ENCODE measurements at places on chromosomes 3 and 15.

GRCh38 chr15:67329984-67330733 is 75.6 kb downstream of the IQCH start:
- DNase-seq: peak; percentile 9

DNA sequence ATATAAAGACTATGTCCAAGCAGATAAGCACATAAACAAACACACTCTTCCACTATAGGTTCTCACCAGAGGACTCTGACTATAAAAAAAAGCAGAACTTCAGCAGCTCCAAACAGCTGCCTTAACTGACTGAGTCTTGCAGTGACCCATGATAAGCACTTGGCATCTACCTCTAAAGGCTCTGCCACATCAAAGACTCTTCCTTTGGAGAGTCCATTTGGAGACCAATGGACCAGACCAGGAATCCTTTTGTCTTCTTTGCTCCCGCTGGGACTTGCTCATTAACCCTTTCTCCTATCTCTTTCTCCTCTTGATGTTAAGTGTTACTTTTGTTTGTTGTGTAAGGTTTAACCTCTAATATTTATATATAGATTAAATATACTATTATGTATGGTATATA is 424.1 kb downstream of the RSL24D1 start:
- DNase-seq: no peak

DNA sequence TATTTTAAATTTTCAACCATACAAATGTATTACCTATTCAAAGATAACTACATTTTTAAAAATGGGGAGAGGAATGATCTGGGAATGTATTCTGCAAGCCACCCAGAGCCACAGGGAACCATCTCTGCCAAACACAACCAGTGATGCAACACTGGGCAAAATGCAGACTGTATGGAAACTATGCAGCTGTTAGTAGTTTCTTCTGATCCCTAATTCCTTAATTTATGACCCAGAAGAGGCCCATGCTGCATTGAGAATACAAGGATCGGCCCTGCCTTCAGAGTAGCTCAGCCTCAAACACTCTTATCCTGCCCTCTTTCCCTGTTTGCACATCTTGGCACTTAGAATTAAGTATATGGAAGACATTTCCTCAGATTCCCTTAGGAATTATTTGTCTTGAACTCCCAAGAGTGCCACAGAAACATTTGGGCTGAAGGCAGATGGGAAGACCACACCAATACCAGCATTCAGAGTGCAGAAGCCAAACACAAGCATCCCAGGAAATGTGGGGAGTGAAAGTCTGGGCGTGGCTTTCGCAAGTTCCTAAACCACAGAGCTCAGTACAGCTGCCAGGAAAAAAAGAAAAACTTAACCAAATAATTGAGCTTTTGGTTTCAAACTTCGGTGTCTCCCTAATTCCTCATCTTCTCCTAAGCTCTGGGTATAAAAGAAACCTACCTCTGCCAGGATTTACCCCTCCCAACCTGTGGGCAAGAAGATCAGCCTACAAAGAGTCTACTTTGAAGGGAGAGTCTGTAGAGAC is 5.3 kb downstream of the SNUPN start:
- peak; percentile 95 for DNase-seq

DNA sequence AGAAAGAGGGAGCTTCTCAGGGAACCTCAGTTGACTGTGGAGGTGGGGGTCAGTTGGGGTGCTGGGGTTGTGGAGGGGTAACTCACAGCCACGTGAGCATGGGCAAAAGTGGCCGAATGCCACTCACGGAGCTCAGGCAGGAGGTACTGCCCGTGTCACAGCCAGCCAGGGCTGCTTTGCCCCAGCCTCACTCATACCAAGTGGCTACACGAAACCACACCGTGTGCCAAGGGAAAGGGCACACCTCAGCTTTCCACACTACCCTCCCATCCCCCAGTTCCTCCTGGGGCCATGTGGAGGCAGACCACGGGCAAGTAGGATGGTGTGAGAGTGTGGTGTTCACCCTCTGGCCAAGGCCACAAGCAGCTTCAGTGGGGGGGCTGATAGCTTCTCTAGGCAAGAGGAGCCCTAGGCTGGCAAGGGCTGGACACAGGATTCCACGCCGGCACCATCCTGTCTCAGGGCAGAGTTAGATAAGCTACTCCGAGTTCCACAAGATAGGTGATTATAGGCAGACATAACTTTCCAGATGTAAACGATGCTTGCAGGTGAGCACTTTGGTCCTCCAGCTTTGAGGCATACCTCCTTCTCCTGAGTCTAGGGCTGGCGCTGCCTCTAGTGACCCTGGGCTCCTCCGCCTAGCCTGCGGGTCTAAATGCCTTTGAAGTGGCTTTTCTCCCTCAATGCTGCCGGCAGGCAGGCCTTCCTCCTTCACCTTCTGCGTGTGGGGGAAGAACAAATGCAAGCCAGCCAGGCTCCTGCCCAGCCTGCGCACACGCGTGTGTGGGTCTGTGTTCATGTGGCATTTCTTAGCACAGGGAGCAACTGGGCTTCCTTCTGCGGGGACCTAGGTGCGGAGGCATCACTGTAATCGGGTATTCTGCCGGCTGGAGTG is 25.0 kb downstream of the RGMA start:
- no peak for DNase-seq

- no peak for DNase-seq
Measured at GRCh38 chr3:44419116-44419922, 58.2 kb downstream of the ZNF445 start.

GRCh38 chr3:106809623-106810299 is 567.5 kb upstream of the CCDC54 start:
- no peak for DNase-seq

GRCh38 chr3:41518626-41519025 is 319.3 kb downstream of the CTNNB1 start:
- DNase-seq: no peak

DNA sequence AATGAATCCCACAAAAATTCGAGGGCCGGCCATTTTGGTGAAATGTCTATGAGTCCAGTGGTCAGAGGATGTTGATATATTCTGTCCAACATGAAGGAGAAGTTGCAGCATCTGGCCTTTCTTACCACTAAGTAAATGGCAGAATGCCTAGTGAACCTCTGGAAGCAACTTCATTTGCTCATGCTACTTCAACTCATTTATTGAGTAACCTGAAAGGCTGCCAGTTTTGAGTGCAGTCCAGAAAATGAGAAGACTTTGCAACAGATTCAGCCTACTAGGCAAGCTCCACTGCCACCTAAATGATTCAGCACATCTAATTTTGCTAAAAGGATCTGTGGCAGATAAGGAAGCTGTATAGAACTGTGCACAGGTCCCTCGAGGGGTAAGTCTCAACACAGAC is 265.0 kb downstream of the OPA1 start:
- peak; percentile 99 for DNase-seq

- DNase-seq: no peak
Measured at GRCh38 chr3:27797773-27798172, 75.7 kb upstream of the EOMES start.

GRCh38 chr15:39746176-39746575 is 36.5 kb downstream of the FSIP1 start:
- DNase-seq: peak; percentile 54

GRCh38 chr3:185290266-185290665 is 36.4 kb upstream of the EHHADH start:
- no peak for DNase-seq

GRCh38 chr3:94460931-94461330 is 398.1 kb downstream of the NSUN3 start:
- no peak for DNase-seq

- no peak for DNase-seq
Measured at GRCh38 chr15:98927022-98927421, 80.6 kb downstream of the PGPEP1L start.

DNA sequence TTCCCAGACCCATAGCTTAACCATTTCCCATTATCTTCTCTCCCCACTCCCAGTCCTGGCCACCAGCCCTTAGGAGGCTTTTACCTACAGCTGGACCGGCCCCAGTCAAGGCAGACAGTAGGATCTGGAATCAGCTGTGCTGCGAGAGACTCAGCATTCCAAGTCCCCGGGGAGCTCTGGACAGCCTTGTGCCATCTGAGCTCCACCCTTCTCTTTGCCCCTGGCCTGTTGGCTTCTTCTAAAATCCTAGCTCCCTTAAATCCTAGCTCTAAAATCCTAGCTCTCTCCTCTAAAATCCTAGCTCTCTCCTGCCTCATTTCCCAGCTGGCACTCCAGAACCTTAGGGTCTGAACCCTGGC is 21.3 kb downstream of the MEGF11 start:
- DNase-seq: no peak

GRCh38 chr3:76034649-76035048 is 249.3 kb upstream of the ZNF717 start:
- no peak for DNase-seq

DNA sequence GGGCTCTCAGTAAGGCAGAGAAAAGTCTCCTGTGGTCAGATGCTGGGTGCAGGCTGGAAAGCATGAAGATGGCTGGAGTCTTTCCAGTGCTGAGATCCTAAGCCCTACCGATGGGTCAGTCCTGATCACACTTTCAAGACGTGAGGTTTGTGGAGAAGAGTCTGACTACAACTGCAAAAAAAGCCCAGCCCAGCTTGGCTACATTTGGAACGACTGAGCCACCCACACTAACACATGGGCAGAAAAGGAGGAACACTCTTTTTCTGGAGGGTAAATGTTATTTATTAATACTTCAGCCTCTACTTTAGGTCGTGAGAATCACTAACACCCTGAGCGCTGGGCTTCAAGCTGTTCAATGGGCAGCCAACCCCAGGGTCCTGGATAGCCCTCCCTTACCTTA is 22.0 kb upstream of the C3orf22 start:
- DNase-seq: no peak

GRCh38 chr3:19439944-19440343 is 291.6 kb downstream of the KCNH8 start:
- no peak for DNase-seq

- peak; percentile 79 for DNase-seq
Measured at GRCh38 chr3:111299192-111299615, 227.6 kb downstream of the NECTIN3 start.

- no peak for DNase-seq
Measured at GRCh38 chr15:97014001-97014400, 683.5 kb downstream of the NR2F2 start.

DNA sequence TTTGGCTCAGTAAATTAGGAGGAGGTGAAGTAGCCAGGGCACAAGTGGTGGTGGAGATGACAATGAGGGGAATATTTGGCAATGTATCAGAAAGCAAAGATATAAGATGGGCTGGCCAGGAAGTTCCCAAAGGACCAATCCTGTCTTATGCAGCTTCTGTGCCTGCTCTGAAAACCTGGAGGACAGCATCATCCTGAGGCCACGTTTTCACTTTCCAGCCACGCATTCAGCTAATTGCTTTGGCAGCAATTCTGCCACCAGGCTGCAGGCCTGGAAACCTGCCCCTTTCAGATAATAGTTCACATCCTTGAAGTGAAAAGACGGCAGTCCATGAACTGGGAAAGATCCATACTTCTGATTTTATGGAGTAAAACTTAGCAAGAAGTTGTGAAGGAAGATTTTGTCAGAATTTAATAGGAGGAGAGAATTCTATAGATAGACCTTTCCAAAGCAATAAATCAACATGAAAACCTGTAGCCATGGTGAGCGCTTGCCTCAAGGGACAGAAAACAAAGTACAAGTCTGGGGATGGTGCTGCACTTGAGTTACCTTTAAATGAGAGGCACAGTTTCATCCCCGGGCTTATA is 682.5 kb downstream of the GRM7 start:
- no peak for DNase-seq

GRCh38 chr15:89806559-89807550 is 7.8 kb downstream of the ANPEP start:
- DNase-seq: no peak

GRCh38 chr3:155228676-155229075 is 64.8 kb downstream of the STRIT1 start:
- no peak for DNase-seq

DNA sequence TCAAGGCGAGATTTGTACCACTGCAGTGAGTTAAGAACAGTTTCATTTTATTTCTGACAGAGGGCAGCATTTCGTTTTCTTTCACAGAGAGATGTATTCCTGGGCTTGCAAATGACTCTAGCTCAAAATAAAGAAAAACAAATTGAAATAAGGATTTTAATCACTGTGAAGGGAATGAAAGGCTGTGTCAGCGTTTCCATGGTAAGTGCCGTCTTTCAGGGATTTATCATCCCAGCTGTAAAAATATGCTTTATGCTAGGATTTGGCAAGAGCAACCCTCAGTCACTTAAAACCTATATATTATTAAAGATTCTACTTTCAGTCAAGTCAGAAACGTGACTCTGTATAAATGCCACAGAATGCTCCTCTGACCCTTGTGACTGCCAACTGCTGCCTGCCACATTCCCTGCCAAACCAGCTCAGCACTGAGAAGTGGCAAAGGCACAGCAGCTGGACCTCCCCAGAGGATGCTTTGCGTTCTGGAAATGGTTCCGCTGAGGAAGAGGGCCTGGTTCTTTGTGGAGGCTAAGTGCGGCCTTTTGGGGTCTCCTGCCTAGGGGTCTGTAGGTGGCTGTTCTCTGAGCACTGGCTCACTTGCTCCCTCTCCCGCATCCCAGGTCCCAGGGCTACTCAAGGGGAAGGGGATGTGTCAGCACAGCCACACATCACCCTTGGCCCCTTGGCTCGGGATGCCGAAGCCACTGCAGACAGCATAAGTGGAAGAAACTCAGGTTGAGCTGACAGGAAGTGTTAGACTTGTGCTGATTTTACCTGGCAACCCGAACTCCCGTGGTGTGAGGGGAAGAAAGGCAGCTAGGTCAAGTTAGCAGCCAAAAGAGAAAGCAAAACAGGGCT is 56.6 kb upstream of the POMGNT2 start:
- peak; percentile 70 for DNase-seq

DNA sequence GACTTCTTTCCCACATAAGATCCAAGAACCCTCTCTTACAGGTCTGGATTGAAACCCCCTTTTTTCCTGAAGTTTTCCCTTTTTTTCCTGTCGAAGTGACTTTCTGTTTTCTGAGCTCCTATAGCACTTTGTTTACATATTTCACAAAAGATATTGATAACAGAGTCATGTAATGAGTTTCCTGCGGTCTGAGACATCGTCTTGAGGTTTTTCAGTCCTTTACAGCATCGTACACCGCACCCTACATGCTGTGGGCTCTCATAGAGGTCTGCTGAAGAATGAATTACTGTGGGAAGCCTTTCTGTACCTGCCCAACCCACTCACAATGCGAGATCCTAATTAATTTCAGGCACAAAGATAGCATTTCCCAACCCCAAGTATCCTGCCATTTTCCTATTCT is 53.1 kb downstream of the MCF2L2 start:
- DNase-seq: no peak

- peak; percentile 66 for DNase-seq
Measured at GRCh38 chr3:155548195-155548594, 196.7 kb downstream of the PLCH1 start.

DNA sequence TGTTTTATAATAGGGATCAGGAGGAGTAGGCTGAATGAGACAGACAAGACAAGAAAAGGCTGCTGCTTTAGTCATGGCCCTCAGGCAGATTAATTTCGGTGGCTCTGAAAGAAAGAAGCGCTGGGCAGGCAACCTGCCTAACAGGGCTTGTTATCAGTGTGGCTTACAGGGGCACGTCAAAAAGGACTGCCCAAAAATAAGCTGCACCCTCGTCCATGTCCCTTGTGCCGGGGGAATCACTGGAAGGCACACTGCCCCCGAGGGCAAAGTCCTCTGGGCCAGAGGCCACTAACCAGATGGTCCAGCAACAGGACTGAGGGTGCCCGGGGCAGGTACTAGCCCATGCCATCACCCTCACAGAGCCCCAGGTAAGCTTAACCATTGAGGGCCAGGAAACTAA is 188.5 kb downstream of the IGSF11 start:
- DNase-seq: no peak
